H7 (cell line): ENCODE measurements at places on chromosomes 5 and 9. TPM values are rescaled to one million over a fixed set of nuclear protein-coding genes. Genes with fewer than 3 reads are reported as not detected.
A peak's percentile ranks its signal among the peaks of the same experiment; 100 is the strongest.

LTC4S gene
- 0.67 and 5.1 TPM in 2 replicates for total RNA-seq

DNA sequence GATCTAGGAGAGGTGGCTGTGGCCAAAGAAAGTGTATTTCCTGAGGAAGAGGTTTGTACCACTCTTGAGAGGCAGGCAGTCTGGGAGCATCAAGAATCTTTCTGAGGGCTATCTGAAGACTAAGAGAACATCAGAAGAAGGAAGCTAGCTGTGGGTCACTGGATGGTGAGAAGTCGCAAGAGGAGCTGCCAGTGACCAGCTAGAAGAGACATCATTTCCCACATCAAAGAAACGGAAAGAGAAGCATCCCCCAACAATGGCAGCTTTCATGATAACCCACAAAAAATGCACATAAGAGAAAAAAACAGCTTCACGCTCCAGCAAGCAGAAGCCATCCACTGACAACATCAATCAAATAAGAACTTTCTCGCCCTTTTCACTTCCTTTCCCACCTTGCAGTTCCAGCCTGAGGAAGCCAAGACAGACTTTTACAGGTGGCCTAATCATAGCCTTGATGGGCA, 25.0 kb upstream of the CEP78 start:
- no peak for DNase-seq

DNA sequence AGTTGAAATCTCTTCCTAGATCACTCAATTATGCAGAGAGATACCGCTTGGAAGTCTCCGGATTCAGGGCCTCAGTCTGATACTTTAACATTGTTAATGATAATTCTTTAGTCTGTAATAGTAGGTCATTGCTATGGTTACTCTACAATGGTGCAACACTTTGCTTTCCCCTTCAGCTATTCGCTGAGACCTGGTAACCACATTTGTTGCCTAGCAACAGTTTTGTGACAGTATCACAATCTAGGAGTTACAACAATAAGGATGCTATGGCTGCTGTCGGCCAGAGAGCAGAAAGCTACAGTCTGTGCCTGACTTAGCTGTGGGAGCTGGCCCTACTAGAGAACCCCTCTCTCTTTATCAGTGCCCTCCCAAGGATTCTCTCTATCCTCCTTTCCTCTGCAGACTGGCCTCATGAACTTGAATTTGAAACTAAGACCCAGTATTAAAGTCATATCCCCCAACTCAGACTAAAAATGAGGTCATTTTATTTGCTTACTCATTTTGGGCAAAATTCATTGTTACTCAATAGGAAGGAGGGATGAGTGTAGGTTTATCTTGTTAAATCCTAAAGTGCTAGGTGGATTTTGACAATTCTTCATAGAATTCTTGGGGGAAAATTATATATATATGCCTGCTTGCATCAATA, 39.3 kb downstream of the NR2F1 start:
- DNase-seq = peak; percentile 22

NR2F1 gene
- not detected in 2 replicates for total RNA-seq

LMX1B gene
- total RNA-seq = 8.7 and 16.7 TPM in 2 replicates

EPB41L4B gene
- 9.1 and 11.8 TPM in 2 replicates for total RNA-seq

- peak; percentile 25 for DNase-seq
Measured at GRCh38 chr5:95081500-95081960, 203.4 kb downstream of the MCTP1 start.

- no peak for DNase-seq
Measured at GRCh38 chr5:89289604-89290003, 406.6 kb upstream of the MEF2C start.

DNA sequence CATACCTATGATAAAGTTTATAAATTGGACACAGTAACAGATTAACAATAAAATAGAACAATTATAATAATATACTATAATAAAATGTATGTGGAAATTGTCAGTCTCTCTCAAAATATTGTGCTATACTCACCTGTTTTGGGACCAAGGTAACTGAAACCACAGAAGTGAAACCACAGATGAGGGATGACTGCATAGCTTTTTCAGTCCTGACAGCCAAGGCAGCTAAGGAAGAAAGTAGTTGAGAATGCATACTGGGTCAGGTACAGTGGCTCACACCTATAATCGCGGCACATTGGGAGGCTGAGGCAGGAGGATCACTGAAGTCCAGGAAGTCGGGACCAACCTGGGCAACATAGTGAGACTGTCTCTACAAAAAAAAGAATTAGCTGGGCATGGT, 8.9 kb downstream of the SRP19 start:
- no peak for DNase-seq

- no peak for DNase-seq
Measured at GRCh38 chr9:272251-273213, 57.9 kb downstream of the DOCK8 start.

GRCh38 chr9:124428751-124429529, 13.7 kb upstream of the PSMB7 start:
- no peak for DNase-seq

DNA sequence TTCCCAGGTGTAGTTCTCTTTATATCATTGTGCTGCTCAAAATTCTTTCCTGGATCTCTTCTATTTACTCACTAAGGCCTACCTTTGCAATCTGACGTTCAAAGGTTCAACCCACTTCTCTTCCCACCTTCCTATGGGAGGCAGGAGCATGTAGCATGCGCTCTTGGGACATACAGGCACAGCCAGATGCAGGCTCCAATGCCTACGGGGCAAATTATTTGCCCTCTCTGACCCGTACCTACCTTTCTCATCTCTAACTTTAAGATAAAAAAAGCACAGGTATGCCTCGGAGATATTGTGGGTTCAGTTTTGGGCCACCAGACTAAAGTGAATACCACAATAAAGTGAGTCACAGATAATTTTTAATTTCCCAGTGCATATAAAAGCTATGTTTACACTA, 460.5 kb downstream of the CCDC171 start:
- DNase-seq = no peak

DNA sequence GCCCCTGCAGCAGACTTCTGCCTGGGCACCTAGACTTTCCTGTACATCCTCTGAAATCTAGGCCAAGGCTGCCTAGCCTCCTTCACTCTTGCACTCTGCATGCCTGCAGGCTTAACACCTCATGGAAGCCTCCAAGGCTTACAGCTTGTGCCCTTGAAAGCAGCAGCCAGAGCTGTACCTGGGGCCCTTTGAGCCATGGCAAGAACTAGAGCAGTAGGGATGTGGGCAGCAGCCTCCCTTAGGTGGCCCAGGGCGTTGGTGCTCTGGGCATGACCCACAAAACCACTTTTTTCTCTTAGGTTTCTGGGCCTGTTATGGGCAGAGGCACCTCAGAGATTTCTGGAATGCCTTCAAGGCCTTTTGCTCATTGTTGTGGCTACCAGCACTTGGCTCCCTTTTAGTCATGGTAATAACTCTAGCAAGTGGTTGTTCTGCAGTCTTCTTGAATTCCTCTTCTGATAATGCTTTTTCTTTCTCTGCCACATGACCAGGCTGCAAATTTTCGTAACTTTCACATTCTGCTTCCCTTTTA, 606.2 kb downstream of the TLE4 start:
- no peak for DNase-seq

DNA sequence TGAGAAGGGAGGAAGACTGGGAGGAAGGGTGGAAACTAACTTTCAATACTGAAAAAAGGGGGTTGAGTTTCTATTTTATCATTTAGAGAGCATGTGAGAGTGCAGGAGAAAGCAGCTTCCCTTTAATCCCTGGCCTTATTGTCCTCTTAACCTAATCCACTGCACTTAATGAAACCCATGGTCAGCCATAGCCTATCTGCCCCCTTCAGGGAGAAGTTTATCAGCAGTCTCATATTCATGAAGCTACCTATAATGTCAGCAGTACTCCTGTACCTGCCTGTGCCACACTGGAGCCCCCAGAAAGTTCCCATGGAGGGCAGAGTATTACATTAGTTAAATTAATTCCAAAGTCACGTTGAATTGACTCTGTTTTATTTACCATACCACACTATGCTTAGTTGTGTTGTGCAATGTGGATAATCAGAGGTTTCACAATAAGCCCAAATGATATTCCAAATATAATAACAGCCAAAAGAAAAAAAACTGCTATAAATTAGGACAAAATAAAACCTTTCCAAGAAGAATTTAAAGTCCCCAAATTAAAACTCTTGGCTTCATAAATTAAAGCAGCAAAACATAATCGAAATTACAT, 62.9 kb downstream of the MUSK start:
- DNase-seq = no peak

GRCh38 chr5:103108086-103108485, 11.9 kb downstream of the GIN1 start:
- DNase-seq = no peak

GRCh38 chr5:94969174-94969573, 315.7 kb downstream of the MCTP1 start:
- DNase-seq = peak; percentile 0

IL11RA gene
- total RNA-seq = 7.3 and 9.8 TPM in 2 replicates

GRCh38 chr5:6712142-6712576, 1.1 kb upstream of the TENT4A start:
- peak; percentile 73 for DNase-seq

PCDHAC2 gene
- total RNA-seq = 21.2 and 24.2 TPM in 2 replicates

GRCh38 chr9:74800226-74800625, 87.5 kb downstream of the TRPM6 start:
- no peak for DNase-seq

MLLT3 gene
- total RNA-seq = 4.3 and 7.8 TPM in 2 replicates

DNA sequence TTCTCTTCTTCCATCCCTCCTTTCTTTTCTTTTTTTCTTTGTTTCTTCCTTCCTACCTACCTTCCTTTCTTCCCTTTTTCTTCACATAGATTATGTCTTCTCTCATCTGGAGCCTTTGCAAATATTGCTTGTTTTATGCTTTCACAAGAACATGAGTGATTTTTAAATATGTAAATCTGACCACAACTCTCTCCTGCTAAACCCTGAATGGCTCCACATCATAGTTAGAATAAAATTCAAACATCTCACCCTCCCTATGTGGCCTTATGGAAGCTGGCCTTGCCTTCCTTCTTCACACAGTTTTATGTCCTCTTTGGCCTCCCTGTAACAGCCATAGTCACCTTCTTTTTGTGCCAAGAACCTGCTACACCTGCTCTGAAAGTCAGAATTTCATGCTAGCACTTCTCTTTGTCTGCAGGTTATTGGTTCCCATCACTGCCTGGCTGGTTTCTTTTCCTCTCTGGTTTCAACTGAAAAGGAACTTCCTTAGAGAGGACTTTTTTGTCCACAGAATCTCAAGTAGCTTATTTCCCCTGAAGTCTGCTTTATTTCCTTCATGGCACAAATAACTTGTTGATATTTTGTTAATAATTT, 114.3 kb upstream of the TNC start:
- DNase-seq = no peak

DNA sequence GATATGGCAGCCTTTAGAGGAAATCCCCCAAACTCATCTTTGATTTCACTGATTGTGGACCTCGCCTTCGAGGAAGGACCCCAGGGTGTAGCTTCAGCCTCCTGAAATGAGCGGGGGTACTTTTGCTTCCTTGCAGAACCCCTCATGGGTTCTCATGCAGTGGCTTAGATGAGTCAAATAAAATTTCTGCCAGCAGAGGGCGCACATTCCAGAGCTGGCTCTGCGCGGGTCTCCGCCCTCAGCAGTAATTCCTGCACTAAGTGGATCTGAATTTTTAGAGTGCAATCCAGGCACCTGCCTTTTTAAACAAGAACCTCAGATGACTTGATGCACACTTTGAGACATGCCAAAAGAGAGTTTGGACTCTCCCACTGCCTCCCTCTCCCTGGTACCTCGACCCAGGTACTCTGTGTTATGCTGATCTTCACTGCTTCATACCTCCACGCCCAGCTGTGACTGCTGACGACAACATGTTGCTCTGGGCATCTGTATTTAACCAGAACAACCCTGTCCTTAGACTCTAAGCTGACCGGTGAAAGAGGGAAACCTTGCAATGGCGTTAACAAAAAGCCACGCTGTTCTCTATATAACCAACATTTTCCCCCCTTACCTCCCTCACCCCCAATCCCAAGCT, 7.3 kb downstream of the EGFLAM start:
- DNase-seq = peak; percentile 66

NEUROG1 gene
- not detected in 2 replicates for total RNA-seq

- peak; percentile 13 for DNase-seq
Measured at GRCh38 chr9:113992994-113993393, 85.1 kb downstream of the AMBP start.

SPINK4 gene
- total RNA-seq = not detected in 2 replicates

DNA sequence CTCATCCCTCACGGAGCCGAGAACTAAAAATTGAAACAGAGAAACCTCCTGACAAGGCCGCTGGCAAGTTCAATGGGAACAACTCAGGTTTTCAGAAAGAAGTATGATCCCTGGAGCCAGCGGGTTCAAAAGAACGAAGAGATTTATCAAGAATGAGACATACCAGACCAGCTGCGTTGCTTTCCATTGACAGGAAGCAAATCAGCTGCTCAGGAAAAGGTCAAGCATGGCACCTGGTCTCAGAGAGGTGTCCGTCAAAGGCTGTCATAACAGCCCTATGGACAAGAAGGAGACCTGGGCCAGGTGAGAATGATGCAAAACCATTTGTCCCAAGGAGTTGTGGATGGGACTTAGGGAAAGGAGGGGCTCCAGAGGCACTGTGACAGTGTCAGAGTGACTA, 34.9 kb upstream of the GNE start:
- no peak for DNase-seq

SLC36A3 gene
- total RNA-seq = not detected in 2 replicates

DNA sequence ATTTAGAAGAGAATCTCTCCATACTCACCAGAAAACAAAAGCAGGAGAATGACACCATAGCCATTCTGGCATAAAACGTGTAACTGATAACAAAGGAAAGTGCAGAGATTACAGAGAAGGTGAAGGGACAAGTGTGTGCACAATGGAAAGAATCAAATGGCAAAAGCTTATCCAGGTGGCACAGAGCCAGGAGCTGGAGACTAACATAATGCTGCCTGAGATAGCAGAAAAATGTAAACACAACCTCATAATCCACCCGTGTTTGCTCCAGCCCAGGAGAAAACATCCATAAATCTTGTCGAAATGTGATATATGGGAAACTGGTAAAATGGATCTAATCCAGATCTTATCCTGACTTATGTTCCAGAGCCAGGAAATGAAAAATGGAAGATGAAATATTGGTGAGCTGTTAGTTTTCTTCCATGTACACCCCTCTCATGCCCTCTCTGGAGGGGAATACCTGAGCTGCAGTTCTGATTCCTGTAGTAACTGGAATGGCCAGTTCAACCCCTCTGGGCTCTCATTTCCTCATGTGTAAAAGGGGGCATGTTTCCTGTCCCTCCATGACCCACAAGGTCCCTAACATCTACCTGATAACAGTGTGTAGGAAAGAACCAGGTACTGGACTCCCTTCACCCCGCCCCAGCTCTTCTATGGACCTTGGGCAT, 212.3 kb upstream of the DAPK1 start:
- DNase-seq = no peak

SHOC1 gene
- not detected in 2 replicates for total RNA-seq

- no peak for DNase-seq
Measured at GRCh38 chr9:132216861-132217619, 55.2 kb downstream of the NTNG2 start.

DNA sequence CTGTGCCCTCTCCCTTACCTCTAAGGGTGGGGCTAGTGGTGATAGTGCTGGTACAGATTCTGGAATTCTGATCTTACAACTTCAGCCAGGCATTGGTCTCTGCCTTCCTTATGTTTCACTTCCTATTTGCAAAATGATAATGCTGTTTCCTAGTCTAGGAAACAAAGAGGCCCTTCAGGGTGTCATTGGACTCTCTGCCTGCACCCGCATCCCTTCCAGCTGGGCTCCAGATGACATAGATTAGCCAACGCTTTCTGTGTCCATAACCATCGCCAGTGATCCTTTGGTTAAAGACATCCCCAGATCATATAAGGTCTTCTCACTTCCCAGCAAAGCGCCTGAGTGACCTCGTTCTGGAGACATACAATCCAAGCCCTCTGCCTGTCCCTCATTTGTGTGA, 180.7 kb downstream of the ERCC6L2 start:
- DNase-seq = no peak
